ENCODE measurements at places on chromosomes 11 and 22. TPM values are rescaled to one million over a fixed set of nuclear protein-coding genes. Genes with fewer than 3 reads are reported as not detected.

MMP1 gene
- 1.1 TPM for total RNA-seq

TRIM49 gene
- not detected for total RNA-seq

MB gene
- total RNA-seq = 7.8 TPM

OR6A2 gene
- not detected for total RNA-seq

TMEM109 gene
- total RNA-seq = 87.6 TPM

TRIM29 gene
- total RNA-seq = 16.8 TPM

APBB1 gene
- total RNA-seq = 14.1 TPM

KRTAP5-2 gene
- total RNA-seq = not detected

ENTHD1 gene
- total RNA-seq = not detected

OTOG gene
- not detected for total RNA-seq

TOM1 gene
- 13.7 TPM for total RNA-seq

SLC22A12 gene
- total RNA-seq = not detected

RCOR2 gene
- total RNA-seq = 0.64 TPM

TMEM132A gene
- total RNA-seq = 149 TPM

SCGB2A2 gene
- total RNA-seq = not detected

RAB39A gene
- 0.53 TPM for total RNA-seq

LDHA gene
- total RNA-seq = 2,734 TPM

GLYATL1 gene
- total RNA-seq = not detected

SUSD2 gene
- 56.4 TPM for total RNA-seq

MRGPRF gene
- not detected for total RNA-seq

PAX6 gene
- total RNA-seq = 2.9 TPM

KBTBD3 gene
- total RNA-seq = 3.9 TPM

POU2AF2 gene
- not detected for total RNA-seq

TRABD gene
- total RNA-seq = 34.7 TPM

RTN4R gene
- total RNA-seq = 10.0 TPM

KRTAP5-9 gene
- total RNA-seq = not detected

CARD10 gene
- 16.7 TPM for total RNA-seq

HPX gene
- 0.83 TPM for total RNA-seq

APLNR gene
- not detected for total RNA-seq

APOBEC3B gene
- total RNA-seq = 27.5 TPM

DERL3 gene
- total RNA-seq = 0.68 TPM

STIP1 gene
- total RNA-seq = 264 TPM

MYRF gene
- total RNA-seq = 20.8 TPM

ZBED5 gene
- total RNA-seq = 17.5 TPM

SLC22A6 gene
- not detected for total RNA-seq

ANO3 gene
- total RNA-seq = not detected

ACR gene
- total RNA-seq = not detected

MS4A5 gene
- not detected for total RNA-seq
